ENCODE measurements at places on chromosomes 1 and 21. TPM values are rescaled to one million over a fixed set of nuclear protein-coding genes. Genes with fewer than 3 reads are reported as not detected.

DNA sequence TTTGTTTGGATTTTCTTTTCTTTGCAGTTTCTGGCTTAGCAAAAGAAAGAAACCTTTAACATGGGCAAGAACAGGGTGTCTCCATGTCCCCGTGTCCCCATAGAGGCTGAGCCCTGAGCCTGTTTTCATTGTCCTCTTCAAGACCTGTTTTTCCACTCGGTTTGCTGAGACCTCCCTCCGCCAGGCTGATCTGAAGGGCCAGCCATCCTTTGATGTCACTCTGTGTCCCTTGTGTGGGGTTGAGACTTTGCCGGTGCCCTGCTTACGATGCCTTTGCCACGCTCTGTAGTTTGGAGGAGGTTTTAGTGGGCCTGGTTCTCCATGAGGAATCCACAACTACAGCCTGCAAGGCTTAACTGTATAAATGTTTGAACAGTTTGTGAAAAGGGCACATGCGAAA lies 23.8 kb downstream of the IFNGR2 start:
- no peak for DNase-seq

DNA sequence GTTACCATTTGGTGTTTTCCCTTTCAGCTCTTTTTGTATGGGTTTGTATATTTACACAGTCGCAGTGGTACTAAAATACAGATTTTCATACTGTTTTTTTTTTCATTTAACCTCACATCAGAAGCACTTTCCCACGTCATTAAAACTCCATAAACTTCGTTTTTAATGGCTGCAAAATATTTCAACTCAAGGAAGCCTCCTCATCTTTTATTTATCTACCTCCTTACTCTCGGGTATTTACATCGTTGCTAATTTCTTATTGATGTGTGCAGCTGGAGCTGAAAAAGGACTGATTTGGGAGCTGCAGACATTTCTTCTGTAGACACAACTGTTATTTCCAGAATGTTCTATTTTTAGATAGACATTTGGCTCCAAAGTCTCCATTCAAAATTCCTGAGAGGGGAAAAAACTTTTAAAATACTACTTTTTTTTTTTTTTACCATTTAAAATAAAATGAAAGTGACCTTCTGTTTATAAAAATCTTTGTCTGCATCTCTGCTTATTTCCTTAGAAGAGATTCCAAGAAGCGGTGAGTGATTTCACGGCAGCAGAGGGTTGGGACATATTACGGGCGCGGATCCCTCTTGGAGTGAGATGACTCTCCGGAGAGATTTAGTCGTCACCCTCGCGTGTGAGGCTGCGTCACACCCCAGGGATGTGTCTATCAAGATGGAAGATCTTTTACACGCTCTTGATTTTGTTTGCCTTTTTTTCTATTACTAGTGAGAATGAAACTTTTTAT lies 10.1 kb downstream of the RUNX3 start:
- no peak for DNase-seq

- no peak for DNase-seq
Measured at GRCh38 chr1:227453631-227454355, 109.6 kb upstream of the ZNF678 start.

FAM163A gene
- 0.53 TPM for total RNA-seq

DNA sequence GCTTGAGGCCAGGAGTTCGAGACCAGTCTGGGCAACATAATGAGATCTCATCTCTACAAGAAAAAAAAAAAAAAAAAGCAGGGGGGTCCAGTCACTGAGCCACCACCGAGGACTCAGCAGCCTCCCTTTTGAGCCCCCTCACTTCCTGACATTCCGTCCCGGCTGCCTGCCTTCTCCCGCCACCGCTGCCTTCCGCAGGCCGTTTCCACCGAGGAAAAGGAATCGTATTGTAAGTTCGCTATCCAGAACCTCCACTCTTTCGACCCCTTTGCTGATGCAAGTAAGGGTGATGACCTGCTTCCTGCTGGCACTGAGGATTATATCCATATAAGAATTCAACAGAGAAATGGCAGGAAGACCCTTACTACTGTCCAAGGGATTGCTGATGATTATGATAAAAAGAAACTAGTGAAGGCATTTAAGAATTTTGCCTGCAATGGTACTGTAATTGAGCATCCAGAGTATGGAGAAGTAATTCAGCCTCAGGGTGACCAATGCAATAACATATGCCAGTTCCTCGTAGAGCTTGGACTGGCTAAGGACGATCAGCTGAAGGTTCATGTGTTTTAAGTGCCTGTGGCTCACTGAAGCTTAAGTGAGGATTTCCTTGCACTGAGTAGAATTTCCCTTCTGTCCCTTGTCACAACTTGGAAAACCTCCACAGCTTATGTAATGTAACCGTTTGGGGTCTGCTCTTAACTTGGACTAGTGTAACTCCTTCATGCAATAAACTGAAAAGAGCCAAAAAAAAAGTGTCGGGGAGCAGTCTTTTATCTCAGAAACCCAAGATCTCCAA lies 55.6 kb downstream of the GLUL start:
- DNase-seq: no peak

DNA sequence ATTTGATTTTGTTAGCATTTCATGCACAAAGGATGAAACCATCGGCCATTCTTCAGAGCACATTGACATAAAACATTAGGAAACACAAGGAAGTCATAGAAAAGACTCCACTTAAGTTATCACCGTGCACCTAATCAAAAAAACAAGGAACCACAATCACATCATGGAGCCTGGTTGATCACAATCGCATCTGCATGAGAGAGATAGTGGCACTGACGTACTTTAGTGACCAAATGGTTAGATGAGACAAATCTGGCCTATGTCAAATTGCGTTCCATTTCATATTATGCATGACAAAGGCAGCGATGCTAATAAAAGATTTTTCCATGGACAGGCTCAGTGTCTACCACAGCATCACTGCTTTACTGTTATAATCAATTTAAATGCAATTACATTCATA lies 571.8 kb upstream of the ADGRL2 start:
- DNase-seq: no peak

EFNA1 gene
- total RNA-seq: 31.1 TPM

- no peak for DNase-seq
Measured at GRCh38 chr1:156748670-156749418, 2.6 kb downstream of the HDGF start.

DNA sequence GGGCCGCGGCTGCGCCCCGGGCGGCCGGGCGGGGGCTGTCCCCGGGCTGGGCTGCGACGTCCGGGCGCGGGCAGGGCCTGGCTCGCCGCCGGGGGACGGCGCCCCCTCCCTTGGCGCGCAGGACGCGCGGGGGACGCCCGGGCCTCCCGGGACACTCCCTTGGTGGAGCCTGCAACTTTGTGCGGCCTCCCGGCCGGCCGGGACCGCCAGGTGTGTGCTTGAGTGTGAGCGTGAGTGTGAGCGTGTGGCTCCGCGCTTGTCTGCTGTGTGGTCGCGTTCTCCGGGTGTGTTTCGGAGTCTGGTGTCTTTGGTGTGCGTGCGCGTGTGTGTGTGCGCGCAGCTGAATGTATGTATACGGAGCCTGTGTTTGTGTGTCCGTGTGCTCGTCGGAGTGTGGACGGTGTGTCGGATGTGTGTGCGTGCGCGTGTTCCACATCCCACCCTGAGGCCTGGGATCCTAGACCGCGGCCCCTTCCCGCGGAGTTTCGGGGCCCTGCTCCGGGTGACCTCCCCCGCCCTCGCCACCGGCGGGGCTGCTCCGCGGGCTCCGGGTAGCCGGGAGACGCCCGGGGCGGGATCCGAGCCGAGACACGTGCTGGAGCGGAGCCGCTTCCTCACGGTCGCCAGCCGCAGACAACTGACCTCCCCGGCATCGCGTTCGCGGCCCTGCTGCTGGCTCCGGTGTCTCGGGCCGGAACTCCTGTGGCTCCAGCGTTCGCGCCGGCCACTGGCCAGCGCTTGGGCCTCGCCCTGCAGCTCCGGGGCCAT lies 1.7 kb downstream of the PTPRU start:
- DNase-seq: no peak

- no peak for DNase-seq
Measured at GRCh38 chr1:199747984-199748383, 279.5 kb upstream of the NR5A2 start.

- DNase-seq: no peak
Measured at GRCh38 chr1:84538599-84538998, 32.2 kb upstream of the GNG5 start.

CHI3L1 gene
- total RNA-seq: 0.53 TPM

DNA sequence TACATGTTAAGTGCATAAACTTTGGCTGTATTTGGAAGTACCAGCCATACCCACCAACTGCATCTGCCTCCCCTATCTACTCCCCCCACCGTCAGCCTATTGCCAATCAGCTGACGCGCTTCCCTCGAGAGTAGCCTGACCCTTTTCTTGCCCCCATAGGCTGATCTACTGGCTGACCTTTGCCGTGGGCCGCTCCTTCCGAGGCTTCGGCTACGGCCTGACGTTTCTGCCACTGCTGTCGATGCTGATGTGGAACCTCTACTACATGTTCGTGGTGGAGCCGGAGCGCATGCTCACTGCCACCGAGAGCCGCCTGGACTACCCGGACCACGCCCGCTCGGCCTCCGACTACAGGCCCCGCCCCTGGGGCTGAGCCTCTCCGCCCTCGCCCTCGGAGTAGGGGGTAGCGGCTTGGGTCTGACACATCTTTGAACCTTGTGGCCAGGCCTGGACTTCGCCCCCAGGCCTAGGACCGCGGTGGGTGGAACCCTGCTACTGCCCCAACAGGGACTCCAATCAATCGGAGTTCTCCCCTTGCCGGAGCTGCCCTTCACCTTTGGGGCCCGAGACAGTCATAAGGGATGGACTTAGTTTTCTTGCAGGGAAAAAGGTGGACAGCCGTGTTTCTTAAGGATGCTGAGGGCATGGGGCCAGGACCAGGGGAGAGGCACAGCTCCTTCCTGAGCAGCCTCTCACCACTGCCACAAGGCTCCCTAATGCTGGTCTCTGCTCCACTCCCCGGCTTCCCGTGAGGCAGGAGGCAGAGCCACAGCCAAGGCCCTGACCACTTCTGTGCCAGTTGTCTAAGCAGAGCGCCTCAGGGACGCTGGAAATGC lies 4.0 kb downstream of the GLMP start:
- no peak for DNase-seq

TNFRSF9 gene
- total RNA-seq: 0.16 TPM

DNA sequence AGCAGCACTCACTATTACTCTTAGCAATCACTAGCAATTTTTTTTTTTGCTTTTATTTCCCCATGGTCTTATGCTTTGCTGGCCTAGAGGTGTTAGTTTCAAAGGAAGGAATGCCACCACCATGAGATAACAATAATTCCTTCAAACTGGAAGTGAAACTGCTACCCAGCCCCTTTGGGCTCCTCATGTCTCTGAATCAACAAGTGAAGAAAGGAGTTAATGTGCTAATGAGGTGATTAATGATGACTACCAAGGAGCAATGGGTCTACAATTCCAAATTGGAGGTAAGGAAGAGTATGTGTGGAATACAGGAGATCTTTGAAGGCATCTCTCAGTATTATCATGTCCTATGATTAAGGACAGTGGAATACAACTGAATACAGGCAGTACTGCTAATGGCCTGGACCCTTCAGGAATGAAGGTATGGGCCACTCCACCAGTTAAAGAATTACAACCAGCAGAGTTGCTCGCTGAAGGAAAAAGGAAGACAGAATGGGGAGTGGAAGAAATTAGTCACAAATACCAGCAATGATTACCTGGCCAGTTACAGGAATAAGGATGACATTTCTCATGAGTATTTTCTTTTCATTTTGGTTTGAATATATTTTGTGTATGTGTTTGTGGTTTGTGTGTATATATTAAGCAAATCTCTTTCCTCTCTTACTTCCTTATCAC lies 652.9 kb downstream of the ADGRL2 start:
- DNase-seq: no peak

DNA sequence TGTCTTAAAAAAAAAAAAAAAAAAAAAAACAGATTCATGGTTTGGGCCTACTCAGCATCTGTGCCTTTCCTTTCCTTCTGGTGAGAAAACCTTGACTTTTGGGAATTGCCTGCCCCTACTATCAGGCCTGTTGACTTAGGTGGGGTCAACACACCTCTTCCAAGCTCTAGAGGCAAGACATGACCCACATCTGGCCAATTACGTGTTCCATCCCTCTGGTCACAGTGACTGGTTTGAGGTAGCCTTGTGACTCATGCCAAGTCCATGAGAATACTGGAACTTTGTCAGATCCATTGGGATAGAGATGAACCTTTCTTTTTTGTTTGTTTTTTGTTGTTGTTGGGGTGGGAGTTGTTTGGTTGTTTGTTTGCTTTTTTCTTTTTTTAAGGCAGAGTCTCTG lies 37.3 kb upstream of the KHDRBS1 start:
- DNase-seq: no peak

- no peak for DNase-seq
Measured at GRCh38 chr1:162904023-162904422, 43.0 kb upstream of the CCDC190 start.

NT5C1A gene
- total RNA-seq: 2.1 TPM

DNA sequence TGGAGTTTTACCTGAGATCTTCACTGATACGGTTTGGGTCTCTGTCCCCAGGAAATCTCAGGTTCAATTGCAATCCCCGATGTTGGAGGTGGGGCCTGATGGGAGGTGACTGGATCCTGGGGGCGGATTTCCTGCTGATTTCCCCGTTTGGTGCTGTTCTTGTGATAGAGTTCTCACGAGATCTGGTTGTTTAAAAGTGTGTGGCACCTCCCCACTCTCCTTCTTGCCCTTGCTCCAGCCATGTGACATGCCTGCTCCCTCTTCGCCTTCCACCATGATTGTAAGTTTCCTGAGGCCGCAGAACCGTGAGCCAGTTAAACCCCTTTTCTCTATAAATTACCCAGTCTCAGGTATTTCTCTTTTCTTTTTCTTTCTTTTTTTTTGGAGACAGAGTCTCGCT lies 126.4 kb upstream of the SLC45A1 start:
- DNase-seq: no peak

GRCh38 chr1:6668503-6668902 lies 33.1 kb downstream of the DNAJC11 start:
- no peak for DNase-seq

DNA sequence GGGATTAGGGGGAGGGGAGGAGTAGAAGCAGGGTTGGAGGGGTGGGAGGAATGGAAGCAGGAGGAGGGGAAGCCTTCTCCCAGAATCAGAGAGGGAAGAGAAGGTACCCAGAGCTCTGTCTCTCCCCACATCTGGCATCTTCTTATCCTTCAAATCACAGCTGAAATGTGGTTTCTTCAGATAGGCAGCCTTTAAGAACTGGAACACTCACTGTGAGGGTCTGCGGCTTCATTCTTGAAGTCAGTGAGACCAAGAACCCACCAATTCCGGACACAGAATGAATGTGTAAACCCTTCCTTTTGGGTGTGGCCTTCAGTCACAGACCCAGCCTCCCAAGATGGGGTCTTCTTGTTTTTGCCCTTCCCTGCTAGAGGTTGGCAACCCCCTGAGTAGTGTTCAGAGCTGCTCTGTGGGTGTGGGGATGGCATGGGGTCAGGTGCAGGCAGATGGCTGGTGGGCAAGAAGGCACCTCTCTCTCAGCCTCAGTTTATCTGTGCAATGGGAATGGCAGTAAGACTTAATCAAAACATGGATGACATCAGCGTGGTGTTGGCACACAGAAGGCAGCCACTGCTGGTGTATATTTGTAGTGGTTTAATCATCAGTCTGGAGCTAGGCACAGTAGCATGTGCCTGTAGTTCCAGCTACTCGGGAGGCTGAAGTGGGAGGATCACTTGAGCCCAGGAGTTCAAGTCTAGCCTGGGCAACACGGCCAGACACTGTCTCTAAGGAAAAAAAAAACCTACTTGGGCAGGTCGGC lies 7.2 kb downstream of the FAAH start:
- DNase-seq: no peak

GRCh38 chr1:242876030-242876429 lies 351.5 kb upstream of the PLD5 start:
- no peak for DNase-seq

BATF3 gene
- 2.3 TPM for total RNA-seq

Data from urinary bladder (tissue), 4 donors.